H1 (cell line): ENCODE measurements at places on chromosomes 6 and 20.

- no peak for DNase-seq
These were observed 175.5 kb upstream of the FOXQ1 start for GRCh38 chr6:1136415-1136774.

DNA sequence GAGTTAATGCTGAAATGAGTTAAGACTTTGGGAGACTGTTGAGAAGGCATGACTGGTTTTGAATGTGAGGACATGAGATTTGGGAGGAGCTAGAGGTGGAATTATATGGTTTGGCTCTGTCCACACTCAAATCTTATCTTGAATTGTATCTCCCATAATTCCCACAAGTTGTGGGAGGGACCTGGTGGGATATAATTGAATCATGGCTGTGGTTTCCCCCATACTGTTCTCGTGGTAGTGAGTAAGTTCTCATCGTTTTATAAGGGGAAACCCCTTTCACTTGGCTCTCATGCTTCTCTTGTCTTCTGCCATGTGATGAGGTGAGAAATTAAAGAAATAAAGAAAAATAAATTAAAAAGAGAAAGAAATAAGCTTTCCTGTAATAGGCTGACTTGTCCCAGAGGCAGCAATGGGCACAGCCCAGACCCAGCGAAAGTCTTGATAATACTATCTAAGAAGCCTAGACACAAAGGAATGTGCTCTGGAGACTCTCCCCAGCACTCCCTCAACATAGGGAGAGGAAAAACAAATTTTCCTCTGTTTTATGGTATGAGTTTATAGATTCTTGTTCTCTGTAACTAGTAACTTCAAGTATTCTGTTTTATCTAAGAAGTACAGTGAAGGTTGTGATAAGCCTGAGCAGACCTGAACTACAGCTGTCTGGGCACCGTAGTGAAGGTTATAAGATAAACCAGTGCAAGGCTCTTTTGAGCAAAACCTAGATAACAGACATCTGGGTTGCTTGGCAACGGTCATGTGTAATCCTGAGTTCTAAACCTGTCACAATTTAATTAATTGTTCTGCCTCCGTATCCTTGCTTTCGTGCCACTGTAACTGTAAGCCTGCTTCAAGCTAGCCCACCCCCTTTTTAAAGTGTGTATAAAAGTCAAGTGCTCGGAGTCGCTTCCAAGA is 88.9 kb upstream of the ECI2 start:
- DNase-seq: no peak

- DNase-seq: peak; percentile 64
These were observed 145.1 kb downstream of the PREX1 start for GRCh38 chr20:48682529-48683363.

DNA sequence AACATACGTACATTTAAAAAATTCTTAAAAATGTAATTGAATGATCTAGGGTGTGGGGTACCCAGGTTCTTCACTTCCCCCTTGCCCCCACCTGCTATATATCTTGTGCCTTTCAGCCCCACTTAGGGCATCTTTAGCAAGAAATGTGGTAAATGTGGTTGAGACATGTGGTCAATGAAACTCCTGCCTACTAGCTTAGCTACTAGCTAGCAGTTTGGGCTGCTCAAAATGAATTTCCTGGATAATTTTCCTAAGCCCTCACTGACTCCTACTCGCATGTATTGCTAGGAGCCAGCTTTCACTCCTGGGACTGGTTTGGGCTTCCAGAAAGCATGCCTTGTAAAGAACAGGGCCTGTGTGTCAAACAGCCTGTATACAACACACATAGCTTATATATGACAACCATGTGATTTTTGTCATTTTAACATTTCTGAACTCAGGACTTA is 257.3 kb downstream of the ATXN1 start:
- DNase-seq: no peak

GRCh38 chr20:3119044-3119443 is 34.5 kb upstream of the AVP start:
- DNase-seq: no peak

DNA sequence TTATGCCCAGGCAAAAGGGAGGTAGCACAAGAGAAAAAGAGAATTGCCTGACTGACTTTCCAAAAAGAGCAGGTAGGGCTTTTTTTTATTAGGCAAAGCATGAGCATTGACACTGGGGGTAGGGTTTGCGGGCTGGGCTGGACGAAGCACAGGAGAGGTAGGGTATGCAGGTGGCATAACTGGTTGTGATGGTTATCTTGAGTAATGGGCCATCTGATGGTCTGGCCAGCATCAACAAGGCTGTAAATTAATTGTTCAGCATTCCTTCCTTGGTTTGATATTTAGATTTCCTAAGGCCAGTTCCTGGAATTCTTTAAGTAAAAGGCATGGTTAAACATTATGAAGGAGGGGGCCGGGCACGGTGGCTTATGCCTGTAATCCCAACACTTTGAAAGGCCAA is 13.9 kb upstream of the BFSP1 start:
- DNase-seq: no peak

GRCh38 chr6:112501705-112502104 is 154.6 kb downstream of the RFPL4B start:
- no peak for DNase-seq

DNA sequence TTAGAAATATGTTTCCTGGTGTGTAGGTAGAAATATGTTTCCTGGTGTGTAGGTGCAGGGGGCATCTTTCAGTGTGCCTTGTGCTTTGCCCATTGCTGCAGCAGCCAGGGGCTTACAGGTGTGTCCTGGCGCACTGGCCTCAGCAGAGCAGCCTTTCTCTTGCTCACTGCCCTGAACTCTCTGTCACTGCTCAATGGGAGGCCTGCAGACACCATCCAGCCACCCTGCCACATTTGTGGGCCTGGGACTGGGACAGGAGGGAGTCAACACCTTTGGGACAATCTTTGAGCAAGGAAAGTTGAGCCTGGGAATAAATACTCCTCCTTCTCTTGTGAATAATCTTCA is 62.4 kb upstream of the RBM24 start:
- DNase-seq: no peak

- DNase-seq: no peak
These were observed 4.1 kb upstream of the EFHC1 start for GRCh38 chr6:52415917-52416628.

DNA sequence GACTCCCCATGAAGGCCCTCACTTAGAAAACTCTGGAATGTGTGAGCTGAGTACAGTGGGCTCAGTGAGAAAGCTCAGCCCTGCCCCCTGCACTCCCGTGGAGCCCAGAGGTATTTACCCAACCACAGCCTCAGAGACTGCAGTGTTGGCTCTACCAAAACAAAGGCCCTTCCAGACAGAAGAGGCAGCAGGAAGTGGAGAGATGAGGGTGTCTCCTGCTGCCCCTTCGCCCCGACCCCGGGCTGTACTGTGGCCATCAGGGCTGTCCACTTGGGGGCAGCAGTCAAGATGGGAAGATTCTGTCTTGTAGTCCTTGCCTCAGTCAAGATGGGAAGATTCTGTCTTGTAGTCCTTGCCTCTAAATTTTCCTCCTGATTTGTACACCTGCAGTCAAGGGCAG is 341.3 kb downstream of the TAF4 start:
- peak; percentile 7 for DNase-seq

GRCh38 chr20:62609279-62609720 is 33.0 kb upstream of the SLCO4A1 start:
- no peak for DNase-seq

GRCh38 chr6:136408204-136408603 is 118.6 kb upstream of the BCLAF1 start:
- no peak for DNase-seq

- DNase-seq: no peak
These were observed 7.5 kb downstream of the BRD2 start for GRCh38 chr6:32975886-32976285.
